ENCODE measurements at places on chromosomes 2 and 18.

DNA sequence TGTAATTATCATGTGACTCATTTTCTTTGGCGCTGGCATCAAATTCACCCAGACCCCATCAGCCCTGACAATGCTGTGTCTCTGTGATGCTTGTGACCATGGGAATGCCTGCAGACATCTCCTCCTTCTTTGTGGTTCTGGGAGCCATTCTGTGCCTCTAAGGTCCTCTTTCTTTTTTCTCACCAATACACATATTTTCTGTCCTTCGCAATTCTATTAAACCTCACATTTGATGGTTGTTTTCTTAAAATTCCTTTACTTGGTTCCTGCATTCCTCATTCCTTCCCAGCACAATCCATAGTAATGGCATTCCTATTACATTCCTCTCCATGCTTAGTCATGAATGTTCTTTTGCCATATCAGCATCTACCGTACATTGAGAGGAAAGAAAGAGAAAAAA, 375.3 kb downstream of the PIK3C3 start:
- DNase-seq: no peak

DNA sequence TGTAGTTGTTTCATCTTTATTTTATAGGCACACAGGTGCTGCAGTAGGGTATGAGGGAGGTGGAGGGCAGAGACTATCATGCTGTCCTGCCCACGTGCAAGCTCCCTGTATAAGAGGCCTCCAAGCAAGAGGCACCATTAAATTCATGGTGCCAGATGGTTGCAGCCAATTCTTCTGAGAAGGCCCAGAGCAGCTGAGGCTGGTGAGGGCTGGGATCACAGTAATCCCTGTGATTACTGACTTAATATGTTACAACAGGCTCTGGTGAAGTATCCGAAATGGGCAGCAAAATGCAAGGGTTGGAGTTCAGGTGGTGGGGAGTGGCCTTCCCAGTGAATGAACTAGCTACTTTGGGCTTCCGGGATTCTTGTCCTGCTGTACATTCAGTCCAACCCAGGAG, 191.9 kb upstream of the SMAD2 start:
- no peak for DNase-seq

DNA sequence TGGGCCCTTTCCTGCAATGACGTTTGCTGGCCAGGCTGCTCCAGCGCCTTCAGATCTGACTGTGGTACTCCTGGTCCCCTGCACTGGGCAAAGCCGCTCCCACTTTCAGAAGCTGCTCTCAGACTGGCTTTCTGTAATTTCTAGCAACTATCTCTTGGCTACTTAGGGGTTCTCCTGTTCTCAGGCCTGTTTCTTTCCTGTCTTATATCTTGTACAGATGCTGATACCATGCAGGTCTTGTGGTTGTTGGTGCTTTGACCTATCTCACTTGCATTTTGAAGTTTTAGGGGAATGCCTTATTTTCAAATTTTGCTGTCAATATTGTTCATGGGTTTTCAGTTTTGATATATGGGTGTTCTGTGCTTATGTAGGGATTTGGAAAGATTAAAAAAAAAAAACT, 145.8 kb downstream of the CLIP4 start:
- no peak for DNase-seq

- DNase-seq: no peak
Measured at GRCh38 chr2:135635212-135635835, 104.0 kb downstream of the R3HDM1 start.

DNA sequence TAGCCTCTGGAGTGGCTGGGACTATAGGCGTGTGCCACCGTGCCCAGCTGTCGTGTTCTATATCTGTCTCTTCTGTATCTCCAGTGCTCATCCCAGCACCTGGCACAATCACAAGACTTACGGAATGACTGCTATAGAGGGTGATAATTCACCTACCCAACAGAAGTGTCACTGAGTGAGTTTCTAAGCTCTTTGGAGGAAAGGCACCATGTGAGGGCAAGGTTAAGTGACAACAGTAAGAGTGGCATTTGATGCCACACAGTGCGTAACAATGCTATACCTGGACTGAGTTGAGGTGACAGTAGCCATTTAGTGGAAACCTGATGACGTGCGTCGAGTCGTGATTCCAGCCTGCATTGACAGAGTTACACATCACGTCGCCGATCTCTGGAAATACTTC, 89.0 kb downstream of the KCTD1 start:
- DNase-seq: no peak

DNA sequence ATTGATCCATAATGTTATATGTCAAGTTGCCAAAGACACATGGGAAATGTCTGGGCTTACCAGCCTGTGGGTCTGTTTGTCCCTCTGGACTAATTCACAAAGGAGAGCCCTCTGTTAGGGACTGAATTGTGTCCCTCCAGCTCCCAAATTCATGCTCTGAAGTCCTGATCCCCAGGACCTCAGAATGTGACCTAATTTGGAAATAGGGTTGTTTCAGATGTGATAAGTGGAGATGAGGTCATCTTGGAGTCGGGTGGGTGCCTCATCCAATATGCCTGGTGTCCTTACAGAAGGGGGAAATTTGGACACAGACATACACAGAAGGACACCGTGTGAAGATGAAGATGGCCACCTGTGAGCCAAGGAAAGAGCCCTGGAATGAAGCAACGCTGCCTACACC, 41.4 kb upstream of the ROCK2 start:
- DNase-seq: no peak

DNA sequence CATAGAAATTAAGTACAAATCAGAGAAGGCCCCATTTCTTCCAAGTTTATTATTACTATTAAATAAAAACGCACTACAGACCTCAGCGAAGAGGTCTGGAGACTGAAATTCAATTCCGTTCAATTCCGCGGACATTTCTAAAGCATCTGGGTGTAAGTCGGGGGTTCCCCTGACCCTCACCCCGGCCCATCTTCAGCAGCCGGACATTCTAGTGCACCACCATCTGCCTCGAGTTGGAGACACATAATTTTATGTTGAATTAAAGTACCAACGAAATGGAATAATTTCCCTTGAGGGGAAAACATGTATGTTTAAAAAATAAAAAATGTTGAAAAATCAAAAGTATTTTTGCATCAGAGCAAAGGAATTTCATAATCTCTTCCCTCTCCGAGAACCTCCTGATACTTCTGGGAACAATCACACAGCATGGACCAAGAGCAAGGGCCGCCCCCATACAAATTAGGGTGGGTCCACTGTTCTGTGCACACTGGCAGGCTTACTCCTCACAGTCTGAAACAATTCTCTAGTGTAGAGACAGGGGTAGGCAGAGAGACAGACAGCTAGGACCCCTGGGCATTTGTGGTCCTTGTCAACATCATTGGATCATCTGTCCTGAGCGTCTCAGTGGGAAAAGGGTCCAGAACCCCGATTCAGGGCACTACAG, 29.3 kb downstream of the MBP start:
- no peak for DNase-seq

DNA sequence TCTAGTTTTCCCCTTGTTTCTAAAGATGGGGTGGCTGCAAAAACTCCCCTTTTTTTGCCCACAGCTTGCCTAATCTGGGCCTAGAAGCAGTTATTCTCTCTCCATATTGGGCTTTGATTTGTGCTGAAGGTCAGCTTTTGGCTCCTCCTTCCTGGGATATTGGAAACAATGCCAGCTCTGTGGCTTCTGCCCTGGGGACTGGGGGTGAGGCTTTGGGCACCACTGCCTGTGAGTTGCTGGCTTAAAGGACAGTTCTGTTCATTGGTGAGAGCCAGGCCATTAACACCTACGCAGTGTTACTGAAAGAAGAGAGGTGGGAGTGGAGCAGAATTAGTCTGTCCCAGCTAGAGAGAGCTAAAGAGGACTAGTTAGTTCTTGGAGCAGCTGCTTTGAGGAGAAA, 4.3 kb downstream of the UBXN2A start:
- no peak for DNase-seq

DNA sequence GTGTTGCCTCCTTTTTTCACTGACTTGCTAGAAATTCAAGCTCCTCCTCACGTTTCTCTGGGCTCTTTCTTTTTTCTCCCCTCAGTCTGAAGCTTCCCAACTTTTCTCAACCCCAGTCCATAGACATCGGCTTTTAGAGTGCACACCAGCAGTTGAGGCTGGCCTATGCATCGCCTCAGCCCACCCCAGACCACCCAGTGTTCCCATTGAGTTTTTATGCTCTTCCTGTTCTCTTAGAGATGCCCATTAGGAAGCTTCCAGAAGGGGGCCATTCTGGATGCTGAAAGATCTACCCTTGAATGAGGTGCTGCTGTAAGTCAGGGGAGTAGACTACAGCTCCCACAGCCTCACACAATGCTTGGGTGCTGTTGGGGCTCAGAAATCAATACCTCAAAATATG, 12.0 kb upstream of the GYPC start:
- DNase-seq: no peak

DNA sequence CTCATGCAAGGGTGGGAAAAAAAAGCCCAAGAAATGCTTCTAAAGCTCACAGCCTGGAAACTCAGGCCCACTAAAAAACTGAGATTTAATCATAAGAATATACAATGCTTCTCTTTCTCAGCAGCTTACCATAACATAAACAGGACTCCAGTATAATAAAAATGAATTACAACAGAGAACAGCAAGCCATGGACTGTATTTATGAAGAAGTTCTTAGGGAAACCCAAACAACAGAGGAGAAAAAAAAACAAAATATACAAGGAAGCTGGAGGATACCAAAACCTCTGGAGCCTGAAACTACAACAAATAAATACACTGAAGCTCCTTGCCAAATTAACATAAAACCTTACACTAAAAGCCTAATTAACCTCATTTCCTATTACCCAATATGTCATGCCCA, 187.8 kb downstream of the RDH14 start:
- no peak for DNase-seq

- DNase-seq: no peak
Measured at GRCh38 chr18:54830260-54830659, 2.0 kb downstream of the RAB27B start.

DNA sequence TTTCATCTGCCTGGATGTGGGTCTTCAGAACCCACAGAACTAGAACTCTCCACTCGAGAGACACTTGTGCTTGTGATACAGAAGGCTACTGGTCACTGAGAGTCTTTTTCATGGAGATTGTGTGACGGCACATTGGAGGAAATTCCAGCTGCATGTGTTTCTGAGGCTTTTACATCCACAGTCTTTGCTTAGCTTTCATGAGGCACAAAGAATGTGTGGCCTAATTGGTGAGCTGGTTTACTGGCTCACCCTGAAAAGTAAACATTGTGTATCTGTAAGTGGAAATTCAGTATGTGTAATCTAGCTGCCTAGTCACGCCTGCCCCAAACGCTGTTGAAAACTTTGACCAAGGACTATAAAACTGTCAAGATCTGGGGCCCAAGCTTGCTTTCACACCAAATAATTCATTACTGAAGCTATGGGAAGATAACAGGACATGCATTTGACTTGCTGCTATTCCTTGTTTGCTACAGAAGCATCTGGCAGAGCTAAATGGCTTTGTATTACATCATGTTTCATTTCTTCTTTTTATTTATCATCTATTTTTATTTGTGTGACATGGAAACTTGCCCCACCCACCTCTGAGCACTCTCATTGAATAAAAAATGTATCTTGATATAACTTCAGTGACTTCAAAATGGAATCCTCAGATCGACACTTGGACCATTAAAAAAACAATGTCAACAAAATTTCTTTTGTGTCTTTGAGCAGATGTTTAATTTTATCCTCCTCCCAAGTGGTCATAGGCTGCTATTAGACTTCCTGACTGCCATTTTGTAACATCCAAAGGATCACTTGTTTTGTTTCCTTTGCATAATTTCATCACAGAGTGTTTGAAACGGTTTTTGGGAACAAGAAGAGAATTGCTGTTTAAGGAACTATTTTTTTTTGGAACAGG, 80.2 kb downstream of the EFEMP1 start:
- no peak for DNase-seq

DNA sequence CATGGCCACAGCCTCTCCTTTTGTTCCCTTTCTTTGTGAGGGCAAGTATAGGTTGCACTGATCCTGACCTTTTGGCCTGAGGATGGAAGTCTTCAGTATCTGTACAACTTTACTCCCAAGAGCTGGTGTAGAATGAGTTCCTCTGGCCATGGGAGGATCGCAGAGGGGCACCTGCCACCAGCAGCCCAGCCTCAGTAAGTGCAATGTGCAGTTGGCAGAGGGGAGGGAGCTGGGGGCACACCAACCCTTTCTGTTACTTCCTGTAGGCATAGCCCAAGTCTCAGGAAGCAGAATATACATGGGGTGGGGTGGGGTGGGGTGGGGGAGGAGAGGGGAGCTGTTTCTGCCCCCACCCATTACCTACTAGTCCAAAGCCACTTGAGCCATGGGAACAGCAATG, 65.1 kb upstream of the AQP4 start:
- no peak for DNase-seq

- no peak for DNase-seq
Measured at GRCh38 chr2:169091761-169092519, 22.6 kb downstream of the DHRS9 start.

- no peak for DNase-seq
Measured at GRCh38 chr18:51278045-51278649, 80.7 kb upstream of the MEX3C start.

- no peak for DNase-seq
Measured at GRCh38 chr2:241885291-241885945, 15.9 kb downstream of the RTP5 start.

GRCh38 chr2:41598161-41598894, 449.5 kb upstream of the PKDCC start:
- no peak for DNase-seq

GRCh38 chr2:27179344-27180000, 30.7 kb downstream of the TCF23 start:
- no peak for DNase-seq

GRCh38 chr2:220114443-220114842, 487.0 kb downstream of the SLC4A3 start:
- no peak for DNase-seq

GRCh38 chr2:212424082-212424481, 114.5 kb downstream of the ERBB4 start:
- no peak for DNase-seq

DNA sequence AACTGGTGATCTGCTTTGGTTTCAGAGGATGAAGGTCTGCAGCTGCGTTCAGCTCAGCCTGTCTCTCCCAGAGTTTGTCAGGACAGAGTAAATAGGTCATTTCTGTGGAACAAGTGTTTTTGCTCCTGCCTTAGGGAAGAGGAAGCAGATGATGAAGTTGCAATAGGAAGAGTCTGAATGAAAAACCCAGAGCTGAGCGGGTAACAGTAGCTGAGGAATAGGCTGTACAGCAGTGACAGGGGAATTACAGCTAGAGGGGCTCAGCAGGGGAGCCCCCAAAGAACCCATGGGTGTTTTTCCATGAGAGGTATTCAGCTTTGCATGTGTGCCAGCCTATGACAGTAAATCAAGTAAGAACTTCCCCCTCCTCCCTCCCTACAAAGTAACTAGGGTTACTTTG, 10.3 kb upstream of the CYBRD1 start:
- DNase-seq: no peak

- DNase-seq: no peak
Measured at GRCh38 chr18:13366962-13367892, 148.7 kb downstream of the LDLRAD4 start.

DNA sequence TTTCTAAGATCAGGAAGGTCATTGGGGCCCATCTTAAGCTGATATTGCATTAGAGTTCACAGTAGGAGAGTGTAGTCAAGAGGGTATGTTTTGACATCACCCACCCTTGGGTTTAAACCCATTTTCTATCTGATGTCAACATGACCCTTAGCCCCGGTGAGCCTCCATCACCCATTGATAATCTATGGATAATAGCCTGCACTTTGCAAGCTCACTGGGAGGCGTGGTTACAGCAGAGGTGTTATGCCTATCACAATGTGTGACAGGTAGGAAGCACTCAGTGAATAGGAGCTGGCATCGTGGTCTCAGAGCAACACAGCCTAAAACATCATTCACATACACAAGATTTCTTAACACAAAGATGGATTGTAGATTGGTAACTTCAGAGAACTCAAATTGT, 21.3 kb downstream of the IL18RAP start:
- DNase-seq: no peak
